ENCODE measurements at places on chromosomes 3 and 15. TPM values are rescaled to one million over a fixed set of nuclear protein-coding genes. Genes with fewer than 3 reads are reported as not detected.
A peak's percentile ranks its signal among the peaks of the same experiment; 100 is the strongest.

GRCh38 chr3:138433892-138434275 lies 532 bp upstream of the ESYT3 start:
- DNase-seq: no peak

DNA sequence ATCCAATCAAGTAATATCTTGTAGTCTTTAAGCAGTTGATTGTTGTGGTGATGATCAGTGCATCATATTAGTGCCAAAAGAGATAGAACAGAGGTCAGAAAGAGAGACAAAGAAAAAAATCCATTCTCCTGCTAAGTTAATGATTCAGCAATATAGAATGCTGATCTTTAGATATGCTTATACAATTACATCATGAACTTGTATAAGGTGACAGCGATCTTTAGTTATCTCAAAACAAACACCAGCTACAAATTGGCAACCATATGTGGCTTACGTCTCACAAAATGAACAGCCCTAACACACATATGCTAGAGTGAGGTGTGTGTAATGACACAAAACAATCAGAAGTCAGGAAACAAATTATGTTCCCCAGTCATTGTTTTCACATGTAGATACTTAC lies 12.5 kb downstream of the LSAMP start:
- no peak for DNase-seq

- no peak for DNase-seq
Observed at GRCh38 chr3:64732576-64732975, 44.8 kb upstream of the ADAMTS9 start.

CLDN18 gene
- 3.1 TPM for total RNA-seq

CAV3 gene
- not detected for total RNA-seq

DNA sequence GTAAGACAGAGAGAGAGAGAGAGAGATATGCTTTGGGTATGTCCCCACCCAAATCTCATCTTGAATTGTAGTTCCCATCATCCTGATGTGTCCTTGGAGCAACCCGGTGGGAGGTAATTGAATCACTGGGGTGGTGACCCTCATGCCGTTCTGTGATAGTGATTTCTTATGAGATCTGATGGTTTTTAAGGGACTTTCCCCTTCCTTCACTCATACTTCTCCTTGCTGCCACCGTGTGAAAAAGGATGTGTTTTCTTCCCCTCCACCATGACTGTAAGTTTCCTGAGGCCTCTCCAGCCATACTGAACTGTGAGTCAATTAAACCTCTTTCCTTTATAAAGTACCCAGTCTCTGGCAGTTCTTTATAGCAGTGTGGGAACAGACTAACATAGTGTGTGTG lies 60.3 kb downstream of the EOMES start:
- no peak for DNase-seq

- DNase-seq: no peak
Observed at GRCh38 chr3:23797491-23797890, 8.3 kb upstream of the UBE2E1 start.

CPNE9 gene
- total RNA-seq: 0.31 TPM

GRCh38 chr15:32972686-32973085 lies 221.8 kb downstream of the FMN1 start:
- no peak for DNase-seq

GRCh38 chr3:130621824-130622223 lies 104.8 kb downstream of the COL6A6 start:
- no peak for DNase-seq

DNA sequence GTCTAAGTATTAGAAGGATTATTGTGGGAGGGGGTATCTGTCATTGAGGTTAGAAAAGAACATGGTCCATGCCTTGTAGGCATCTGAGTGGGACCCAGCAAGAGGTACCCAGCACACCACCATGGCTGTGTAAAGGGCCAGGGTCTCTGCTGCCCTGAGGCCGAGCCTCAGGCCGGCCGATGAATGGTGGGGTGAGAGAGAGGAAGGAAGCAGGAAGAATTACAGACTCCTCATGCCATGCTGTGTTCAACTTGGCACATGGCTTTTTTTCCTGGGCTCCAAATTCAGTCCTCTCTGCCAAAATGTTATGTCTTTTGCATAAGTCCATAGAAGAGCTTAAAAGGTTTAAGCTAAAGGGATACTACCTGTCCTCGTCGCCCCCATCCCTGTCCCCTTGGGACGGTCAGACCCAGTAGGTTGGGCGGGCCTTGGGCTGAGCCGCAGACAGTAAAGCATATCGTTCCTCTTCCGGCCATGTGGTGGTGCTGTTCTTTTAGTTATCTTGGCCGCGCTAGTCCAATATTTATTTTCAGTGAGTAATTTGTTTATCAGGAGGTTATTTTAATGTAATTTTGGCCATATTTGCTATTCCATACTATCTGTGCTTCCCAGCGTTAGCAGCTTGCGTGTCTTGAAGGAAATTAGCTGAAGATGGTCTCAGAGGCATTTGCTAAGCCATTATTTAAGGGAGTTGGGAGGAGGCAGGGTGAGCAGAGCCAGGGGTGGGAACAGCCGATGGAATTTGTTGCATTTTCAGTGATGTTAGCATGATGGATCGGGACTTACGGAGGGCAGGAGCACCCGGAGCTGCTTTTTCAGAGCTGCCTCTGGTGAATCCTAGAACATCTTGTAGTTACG lies 152.4 kb downstream of the AGBL1 start:
- peak; percentile 37 for DNase-seq

DNA sequence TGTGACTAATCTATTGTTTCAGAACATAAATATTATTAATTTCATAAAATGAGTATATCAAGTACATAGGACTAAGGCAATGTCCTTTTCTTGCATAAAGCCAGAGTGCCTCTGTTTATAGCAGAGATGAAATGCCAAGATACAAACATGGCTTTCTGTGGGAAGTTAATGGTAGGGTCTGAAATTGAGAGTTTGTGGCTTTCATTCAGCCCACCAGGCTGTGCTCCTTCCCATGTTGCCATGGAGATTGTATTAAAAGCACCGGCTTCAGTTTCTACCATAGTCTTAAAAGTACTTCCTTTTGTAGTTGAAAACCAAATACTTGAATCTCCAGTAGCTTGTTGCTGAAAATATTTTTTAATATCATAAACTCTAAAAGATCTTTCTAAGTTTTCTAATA lies 114.0 kb downstream of the LRRC28 start:
- DNase-seq: no peak

GRCh38 chr15:86911022-86911421 lies 831.4 kb downstream of the AGBL1 start:
- no peak for DNase-seq

- DNase-seq: no peak
Observed at GRCh38 chr3:156792945-156793344, 33.2 kb upstream of the LEKR1 start.

SENP8 gene
- 17.6 TPM for total RNA-seq

DNA sequence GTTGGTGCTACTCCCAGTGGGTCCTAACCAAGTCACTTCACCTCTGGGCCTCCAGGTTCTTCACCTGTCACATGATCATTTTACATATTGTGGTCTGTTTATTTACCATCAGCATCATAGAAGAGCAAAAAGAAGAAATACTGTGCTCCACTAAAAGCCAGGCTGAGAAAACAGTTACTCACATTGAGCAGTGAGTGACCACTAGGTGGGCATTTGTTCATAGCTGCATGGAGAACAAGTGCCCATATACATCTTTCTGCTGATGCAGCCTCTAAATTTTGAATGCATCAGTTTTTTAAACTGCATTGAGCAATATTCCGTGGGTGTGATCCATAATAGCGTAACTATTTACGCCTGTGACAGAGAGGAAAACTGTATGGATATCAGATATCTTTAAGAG lies 76.2 kb downstream of the DCUN1D1 start:
- DNase-seq: no peak

GRCh38 chr3:38984110-38984509 lies 67.6 kb downstream of the SCN11A start:
- DNase-seq: no peak

All from testis (tissue), 5 donors.